ENCODE measurements at places on chromosomes 2 and 18.

GRCh38 chr2:215409331-215410127 lies 26.3 kb downstream of the FN1 start:
- no peak for DNase-seq

DNA sequence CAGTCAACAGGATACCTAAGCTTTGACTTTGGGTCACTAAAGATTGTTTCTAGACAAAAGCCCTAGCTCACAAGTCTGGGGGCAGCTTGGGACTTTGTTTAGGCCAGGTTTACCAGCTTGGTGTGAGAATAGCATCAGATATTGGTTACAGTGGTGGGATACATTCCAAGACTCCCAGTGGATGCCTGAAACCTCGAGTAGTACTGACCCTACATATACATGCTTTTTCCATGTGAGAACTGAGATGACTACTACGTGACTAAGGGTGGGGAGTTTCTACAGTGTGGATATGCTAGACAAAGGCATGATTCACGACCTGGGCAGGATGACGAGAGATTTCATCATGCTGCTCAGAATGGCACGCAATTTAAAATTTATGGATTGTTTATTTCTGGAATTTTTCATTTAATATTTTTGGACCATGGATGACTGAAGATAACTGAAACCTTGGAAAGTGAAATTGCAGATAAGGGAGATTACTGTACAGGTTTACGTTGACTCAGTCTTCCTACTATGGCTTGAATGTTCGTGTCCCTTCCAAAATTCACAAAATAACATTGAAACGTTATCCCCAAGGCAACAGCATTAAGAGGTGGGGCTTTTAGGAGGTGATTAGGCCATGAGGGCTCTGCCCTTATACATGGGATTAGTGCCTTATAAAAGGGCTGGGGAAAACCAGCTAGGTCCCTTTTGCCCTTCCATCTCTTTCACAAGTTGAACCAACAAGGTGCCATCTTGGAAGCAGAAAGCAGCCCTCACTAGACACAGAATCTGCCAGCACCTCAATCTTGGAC lies 50.2 kb upstream of the CTAGE1 start:
- no peak for DNase-seq

DNA sequence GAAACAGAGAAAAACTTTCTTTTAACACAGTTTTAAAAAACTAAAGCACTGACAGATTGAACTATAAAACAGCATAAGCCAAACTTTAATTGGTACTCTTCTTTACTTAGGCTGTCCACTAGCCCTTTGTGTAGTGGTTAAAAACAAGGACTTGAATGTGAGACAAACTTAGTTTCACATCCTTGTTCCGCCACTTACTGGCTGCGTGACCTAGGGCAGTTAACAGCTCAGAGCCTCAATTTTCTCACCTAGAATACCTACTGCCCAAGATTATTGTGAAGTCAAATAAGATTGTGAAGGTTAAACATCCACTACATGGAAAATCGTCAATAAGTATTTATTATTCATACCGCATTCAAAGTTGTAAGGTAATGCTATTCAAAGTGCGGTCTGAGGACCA lies 2.0 kb downstream of the WDR35 start:
- peak; percentile 22 for DNase-seq

- DNase-seq, result peak; percentile 84
These were observed at the start of gene CDC42EP3 for GRCh38 chr2:37671009-37671815. Gene CDC42EP3 (minus strand): TSS chr2:37671642. CDS start chr2:37646587, 25,055 bp downstream.

DNA sequence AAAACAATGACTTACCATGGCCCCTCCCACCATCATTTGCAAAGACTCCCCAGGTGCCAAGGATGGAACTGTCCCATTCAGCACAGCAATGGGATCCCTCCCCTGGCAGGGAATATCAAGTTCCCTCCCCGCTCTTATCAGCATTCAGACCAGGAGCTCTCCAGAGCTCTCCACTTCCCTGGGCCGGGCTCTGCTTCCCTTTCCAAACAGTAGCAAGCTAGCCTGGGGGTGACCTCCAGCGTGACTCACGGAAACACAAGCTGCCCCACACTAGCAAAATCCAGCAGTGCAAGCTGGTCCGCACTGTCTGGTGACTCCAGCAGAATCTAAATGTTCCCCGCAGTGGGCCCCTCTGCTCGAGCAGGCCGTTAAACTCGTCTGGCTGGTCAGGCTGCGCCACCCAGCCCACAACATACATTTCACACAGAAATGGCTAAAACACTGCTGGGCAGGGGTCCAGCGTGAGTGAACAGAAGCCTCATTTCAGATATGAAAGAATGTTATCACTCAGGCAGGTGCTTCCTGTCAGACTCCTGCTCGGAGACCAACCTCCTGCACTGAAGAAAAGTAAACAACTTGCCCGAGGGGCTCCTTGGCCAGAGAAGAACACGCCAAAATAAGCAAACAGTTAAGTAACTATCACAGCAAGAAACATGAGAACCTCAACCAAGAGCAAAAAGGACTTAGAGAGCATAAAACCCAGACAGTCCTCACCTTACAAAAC lies 33.9 kb downstream of the STAT1 start:
- no peak for DNase-seq

- DNase-seq, result no peak
These were observed 144.9 kb downstream of the TGIF1 start for GRCh38 chr18:3594760-3595368.

GRCh38 chr2:11665028-11665427 lies 5.0 kb downstream of the NTSR2 start:
- no peak for DNase-seq

DNA sequence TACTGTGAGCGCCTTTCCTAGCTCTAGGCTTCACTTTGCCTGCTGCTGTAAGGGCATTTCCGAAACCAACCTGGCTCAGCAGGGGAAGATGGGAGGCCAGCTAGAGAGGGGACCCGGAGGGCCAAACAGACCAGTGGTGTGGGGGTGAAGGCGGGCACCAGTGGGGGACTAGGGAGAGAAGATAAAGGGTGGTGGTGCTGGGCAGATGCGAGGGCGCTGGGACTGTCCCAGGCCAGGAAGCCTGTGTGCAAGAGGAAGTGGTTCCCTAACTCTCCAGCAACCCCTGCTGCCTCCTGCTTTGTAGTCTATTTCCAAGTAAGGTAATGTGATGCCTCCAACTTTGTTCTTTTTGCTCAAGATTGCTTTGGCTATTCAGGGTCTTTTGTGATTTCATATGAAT lies 73.1 kb downstream of the DNAH7 start:
- no peak for DNase-seq

- DNase-seq, result peak; percentile 11
These were observed 3.3 kb downstream of the PDCD1 start for GRCh38 chr2:241855245-241855887.

DNA sequence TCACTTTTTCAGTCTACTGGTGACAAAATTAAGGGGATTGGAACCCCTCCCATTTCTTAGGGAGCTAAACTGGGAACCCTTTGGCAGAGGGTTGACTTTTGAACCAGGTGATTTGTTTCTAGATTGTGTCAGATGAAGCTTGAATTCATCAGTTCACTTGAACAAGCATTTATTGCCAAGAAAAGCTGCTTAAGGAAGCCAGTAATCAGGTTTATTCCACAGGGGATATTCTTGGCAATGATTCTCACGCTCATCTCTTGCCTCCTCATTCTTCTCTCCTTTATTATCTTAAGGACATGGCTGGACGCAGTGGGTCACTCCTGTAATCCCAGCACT lies 101.0 kb downstream of the ALPK2 start:
- DNase-seq, result no peak

DNA sequence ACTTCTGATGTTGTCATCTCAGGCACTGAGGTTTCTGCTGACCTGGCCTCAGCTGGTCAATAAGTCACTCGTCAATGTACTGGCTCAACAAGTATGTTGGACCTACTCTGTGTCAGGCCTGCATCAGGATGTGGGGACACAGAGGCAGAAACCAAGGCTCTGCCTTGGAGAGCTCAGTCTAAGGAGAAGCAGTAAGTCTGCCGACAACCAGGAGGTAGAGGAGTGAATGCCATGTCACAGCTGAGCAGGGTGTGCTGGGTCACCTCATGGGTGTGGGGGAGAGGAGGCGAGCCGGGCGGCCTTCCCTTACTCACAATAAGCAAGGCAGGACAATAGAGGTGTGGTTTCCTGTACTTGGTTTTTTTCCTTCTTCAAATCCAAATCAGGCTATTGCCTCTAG lies 75.8 kb downstream of the COLEC12 start:
- DNase-seq, result no peak

GRCh38 chr2:128724547-128724946 lies 405.9 kb upstream of the HS6ST1 start:
- no peak for DNase-seq

DNA sequence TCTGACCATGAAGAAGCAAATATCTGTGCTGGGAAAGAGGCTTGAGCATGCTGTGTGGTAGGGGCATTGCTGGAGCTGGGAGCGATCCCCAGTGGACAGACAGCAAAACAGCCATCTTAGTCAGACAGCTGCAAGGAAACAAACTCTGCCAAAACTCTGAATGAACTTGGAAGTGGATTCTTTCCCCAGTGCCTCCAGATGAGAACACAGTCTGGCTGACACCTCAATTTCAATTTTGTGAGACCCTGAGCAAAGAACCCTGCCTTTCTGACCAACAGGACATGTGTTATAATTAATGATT lies 23.2 kb upstream of the FAP start:
- DNase-seq, result no peak

GRCh38 chr2:203830304-203831055 lies 37.1 kb upstream of the CTLA4 start:
- DNase-seq, result no peak

GRCh38 chr2:59833941-59834340 lies 719.5 kb downstream of the BCL11A start:
- no peak for DNase-seq

DNA sequence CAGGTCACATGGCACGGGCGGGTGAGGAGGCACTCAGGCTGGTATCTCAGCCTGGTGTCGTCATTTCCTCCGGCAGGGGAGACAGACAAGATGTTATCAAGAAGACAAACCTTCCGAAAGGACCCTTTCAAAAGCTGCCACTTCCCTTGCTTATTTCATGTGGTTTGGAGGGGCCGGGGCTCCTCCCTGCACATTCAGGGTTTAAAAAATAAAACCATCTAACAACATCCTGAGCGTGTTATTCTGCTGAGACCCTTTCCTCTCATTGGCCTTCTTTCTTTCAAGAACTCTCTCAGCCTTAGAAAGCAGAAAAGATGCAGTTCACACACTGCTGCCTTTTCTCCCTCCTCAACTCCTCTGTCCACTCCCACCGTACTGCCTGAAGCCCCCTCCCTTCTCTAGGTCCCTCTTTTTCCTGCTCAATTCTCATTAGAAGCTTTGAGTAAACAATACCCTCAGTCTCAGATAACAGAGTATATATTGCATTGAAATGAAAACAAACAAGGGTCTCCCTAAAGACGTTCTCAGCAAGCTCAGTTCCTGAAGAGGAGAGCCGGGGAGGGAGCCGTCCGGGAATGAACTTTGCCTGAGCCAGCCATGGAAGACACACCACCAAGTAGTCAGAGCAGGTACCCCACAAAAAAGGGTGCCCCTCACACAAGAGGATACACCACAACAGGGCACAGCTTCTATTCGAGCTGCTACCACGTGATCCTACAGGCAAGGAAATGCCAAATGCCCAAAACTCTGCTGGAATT lies 9.7 kb downstream of the SMAD7 start:
- peak; percentile 66 for DNase-seq

GRCh38 chr18:2935438-2936192 lies 77.3 kb downstream of the LPIN2 start:
- no peak for DNase-seq

DNA sequence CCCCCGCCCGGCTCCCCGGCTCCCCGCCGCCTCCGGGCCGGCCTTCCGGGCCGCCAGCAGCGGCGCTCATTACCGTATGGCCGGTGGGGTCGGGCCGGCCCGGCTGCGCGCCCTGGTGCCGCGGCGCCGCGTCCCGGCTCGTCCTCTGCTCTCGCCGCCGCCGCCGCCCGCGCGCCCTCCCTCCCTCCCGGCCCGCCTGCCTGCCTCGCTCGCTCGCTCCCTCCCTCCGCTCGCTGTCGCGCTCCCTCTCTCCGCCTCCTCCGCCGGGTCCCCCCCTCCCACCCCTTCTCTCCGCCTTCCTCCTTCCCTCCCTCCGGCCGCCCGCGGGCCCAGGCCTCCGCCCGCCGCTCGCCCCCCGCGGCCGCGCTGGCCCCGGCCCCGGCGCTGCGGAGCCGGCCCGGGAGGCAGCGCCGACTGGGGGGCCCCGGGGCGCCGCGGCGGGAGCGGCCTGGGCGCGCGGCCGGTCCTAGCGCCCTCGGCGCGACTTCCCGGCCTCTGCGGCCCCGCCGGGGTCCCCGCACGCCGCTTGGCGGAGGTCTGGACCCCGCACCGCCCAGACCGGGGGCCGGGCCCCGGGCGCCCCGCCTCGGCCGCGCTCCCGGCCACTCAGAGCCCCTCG lies at the start of gene DNMT3A:
Gene DNMT3A, minus strand, starts transcription at position 173 of the 619 bp plus-strand sequence. CDS start 27,941 bp downstream, outside the sequence.
- DNase-seq, result peak; percentile 64

GRCh38 chr2:45778720-45779171 lies 127.3 kb downstream of the PRKCE start:
- DNase-seq, result no peak

DNA sequence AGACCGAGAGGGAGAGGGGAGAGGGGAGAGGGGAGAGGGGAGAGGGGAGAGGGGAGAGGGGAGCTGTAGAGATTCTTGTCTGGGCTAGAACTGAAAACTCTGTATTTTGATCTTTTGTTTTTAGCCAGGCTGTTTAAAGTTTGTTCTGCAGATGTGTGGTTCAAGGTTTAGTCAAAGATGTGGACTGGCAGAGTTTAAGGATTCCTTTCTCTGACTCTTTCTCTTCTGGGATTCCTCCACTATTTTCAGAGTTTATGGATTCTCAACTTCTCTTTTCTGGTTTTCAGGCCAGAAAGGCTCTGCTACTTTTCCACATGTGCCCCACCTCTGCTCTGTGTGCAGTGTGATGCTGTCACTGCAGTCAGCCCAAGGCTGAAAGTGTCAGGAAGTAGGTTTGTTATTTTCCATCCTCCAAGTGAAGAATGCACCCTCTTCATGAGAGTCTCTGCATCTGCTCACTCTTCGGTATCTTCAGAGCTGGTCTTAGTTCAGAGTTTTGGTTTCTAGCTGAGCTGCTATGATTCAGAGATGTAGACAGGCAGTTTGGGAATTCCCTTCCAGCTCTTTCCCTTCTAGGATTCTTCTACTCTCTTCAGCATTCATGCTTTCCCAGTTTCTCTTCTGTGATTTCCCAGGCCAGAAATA lies 130.9 kb upstream of the SMAD7 start:
- no peak for DNase-seq

DNA sequence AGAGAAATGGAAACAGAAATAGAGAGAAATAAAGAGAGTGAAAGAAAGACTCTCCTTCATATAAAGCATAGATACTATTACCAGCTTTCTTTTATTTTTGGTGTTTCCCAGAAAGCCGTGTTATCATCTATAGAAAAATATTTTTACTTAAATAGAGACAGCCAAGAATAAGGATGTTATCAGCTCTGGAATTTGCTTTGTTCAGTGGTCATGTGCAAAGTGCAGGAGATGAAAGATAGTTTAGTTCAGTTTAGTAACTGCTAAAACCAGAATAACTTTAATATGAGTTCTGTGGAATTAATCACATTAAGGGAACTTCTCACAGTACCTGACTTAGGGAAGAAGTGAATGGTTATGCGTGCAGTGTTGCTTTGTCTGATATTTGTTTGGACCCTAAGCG lies 140.4 kb downstream of the CALCRL start:
- no peak for DNase-seq

DNA sequence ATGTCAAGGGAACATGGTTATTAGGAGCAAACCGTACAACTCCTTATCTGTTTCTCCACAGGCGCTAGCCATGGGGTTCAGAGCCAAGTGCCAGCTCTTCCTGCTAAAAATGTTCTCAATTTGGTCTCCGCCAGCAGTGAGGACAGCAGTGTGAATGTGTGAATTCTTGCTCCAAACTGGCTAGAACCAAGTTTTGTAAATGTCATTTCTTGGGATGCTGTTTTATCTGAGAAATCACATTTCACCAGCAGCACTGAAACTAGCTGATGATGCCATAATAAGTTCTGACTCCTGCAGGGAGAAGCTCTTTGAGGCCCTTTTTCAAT lies 140.6 kb upstream of the LGALSL start:
- no peak for DNase-seq

- no peak for DNase-seq
These were observed at the start of gene PLA2R1 for GRCh38 chr2:160062292-160063005. Gene PLA2R1 (minus strand): TSS chr2:160062615. CDS start chr2:160062403, 212 bp downstream.

Data from GM06990 (cell line).